A549 treated with CORT108297 at 1 μM for 4 hours (cell line): ENCODE measurements at places on chromosomes 2 and 18. TPM values are rescaled to one million over a fixed set of nuclear protein-coding genes. Genes with fewer than 3 reads are reported as not detected.

Gene ABCG8
- not detected in 5 replicates for total RNA-seq

Gene DLX1
- total RNA-seq = 2.7 to 4.0 TPM (median 3.5 TPM) in 5 replicates

Gene FNDC4
- total RNA-seq = 3.3 to 5.3 TPM (median 3.9 TPM) in 5 replicates

Gene TLX2
- 0.16 to 0.44 TPM (median 0.27 TPM) in 5 replicates for total RNA-seq

Gene ASXL3
- total RNA-seq = not detected in 5 replicates

Gene SCN3A
- 0.01 TPM in 2 of 5 replicates, not detected in the others for total RNA-seq

Gene RPRM
- total RNA-seq = 0.05 to 0.09 TPM in 2 of 5 replicates, not detected in the others

Gene ANKRD23
- total RNA-seq = 0.72 to 2.6 TPM (median 2.2 TPM) in 5 replicates

Gene NOSTRIN
- total RNA-seq = 1.3 to 2.1 TPM (median 1.7 TPM) in 5 replicates

Gene SDC1
- total RNA-seq = 153 to 217 TPM (median 189 TPM) in 5 replicates

Gene GNLY
- total RNA-seq = 0.08 TPM in 1 of 5 replicates, not detected in the others

Gene ZBTB7C
- 0.02 to 0.20 TPM (median 0.07 TPM) in 5 replicates for total RNA-seq

Gene GCA
- 5.4 to 7.0 TPM (median 5.9 TPM) in 5 replicates for total RNA-seq

Gene SPHKAP
- 0.02 TPM in 1 of 5 replicates, not detected in the others for total RNA-seq

Gene TMEM247
- total RNA-seq = not detected in 5 replicates

Gene TRMT61B
- 14.5 to 22.3 TPM (median 16.9 TPM) in 5 replicates for total RNA-seq

Gene HTR2B
- 0.05 to 0.09 TPM (median 0.08 TPM) in 5 replicates for total RNA-seq

Gene RGPD3
- total RNA-seq = 0.12 to 0.20 TPM (median 0.16 TPM) in 5 replicates

Gene EVX2
- total RNA-seq = not detected in 5 replicates

Gene ALPI
- not detected in 5 replicates for total RNA-seq

Gene SEPTIN10
- total RNA-seq = 37.6 to 62.6 TPM (median 50.2 TPM) in 5 replicates

Gene ATL2
- total RNA-seq = 45.5 to 67.9 TPM (median 56.5 TPM) in 5 replicates

Gene R3HDM1
- total RNA-seq = 22.0 to 28.9 TPM (median 27.0 TPM) in 5 replicates

Gene ACP1
- 187 to 268 TPM (median 193 TPM) in 5 replicates for total RNA-seq

Gene G6PC2
- not detected in 5 replicates for total RNA-seq
